ENCODE measurements at places on chromosomes 2 and 18.
A peak's percentile ranks its signal among the peaks of the same experiment; 100 is the strongest.

GRCh38 chr2:19529677-19530076 lies 171.3 kb upstream of the OSR1 start:
- DNase-seq: no peak

GRCh38 chr18:78773303-78773755 lies 206.3 kb upstream of the SALL3 start:
- no peak for DNase-seq

DNA sequence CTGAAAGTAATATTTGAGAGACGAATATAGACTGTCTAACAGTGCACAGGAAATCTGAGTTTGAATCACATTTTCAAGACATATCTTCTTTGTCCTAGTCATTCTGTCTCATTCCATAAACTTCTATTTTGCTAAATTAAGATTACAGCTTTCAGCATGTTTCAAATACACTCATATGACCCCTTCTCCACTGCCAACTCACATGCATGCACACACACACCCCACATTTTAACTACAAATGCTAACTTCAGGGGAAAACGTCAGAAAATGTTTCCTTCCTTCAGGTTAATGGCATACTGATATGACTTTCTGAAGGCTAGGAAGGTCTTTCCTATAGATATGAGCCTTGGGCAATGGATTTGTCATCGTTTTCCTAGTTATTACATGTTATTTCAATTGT lies 373.7 kb downstream of the RBM43 start:
- no peak for DNase-seq

- no peak for DNase-seq
Measured at GRCh38 chr2:100568989-100569388, 6.2 kb downstream of the PDCL3 start.

GRCh38 chr2:43202289-43202688 lies 24.1 kb downstream of the ZFP36L2 start:
- DNase-seq: no peak

GRCh38 chr18:63031375-63031774 lies 288.2 kb downstream of the BCL2 start:
- DNase-seq: no peak

GRCh38 chr2:167212014-167212648 lies 323.9 kb downstream of the XIRP2 start:
- DNase-seq: peak; percentile 1

DNA sequence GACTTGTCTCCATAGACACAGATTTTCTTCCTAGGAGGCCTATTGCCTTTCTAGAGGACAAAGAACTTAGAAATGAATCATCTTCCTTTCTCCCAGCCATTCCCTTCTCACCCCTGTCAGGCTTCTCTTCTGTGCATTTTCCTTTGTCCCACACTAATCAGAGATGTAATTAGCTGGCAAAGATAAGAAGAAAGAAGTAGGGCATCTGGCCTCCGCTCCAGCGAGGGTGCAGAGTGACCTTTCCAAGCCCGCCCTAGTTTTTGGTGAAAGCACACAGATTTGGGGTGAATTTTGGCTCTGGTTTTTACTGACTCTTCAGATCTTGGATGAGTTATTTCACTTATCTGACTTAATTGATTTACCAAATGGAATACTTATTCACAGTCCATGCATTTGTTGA lies 626.5 kb downstream of the ZEB2 start:
- DNase-seq: no peak

DNA sequence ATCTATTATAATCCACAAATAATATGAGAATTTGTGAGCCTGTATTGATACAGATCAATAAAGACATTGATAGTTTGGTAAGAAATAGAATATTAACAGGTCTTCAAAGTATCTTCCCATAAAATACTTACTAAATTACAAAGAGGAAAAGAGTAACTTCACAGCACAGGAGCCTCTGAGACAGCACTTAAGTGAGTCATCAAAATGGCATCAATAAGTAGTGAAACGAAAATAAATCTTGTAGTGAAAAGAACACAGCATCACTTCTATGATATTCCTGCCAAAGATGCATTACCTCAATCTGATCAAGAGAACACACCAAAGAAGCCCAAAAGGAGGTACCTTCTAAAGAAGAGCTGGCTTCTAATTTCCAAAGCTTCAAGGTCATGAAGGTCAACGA lies 116.4 kb downstream of the CBLN2 start:
- DNase-seq: no peak

DNA sequence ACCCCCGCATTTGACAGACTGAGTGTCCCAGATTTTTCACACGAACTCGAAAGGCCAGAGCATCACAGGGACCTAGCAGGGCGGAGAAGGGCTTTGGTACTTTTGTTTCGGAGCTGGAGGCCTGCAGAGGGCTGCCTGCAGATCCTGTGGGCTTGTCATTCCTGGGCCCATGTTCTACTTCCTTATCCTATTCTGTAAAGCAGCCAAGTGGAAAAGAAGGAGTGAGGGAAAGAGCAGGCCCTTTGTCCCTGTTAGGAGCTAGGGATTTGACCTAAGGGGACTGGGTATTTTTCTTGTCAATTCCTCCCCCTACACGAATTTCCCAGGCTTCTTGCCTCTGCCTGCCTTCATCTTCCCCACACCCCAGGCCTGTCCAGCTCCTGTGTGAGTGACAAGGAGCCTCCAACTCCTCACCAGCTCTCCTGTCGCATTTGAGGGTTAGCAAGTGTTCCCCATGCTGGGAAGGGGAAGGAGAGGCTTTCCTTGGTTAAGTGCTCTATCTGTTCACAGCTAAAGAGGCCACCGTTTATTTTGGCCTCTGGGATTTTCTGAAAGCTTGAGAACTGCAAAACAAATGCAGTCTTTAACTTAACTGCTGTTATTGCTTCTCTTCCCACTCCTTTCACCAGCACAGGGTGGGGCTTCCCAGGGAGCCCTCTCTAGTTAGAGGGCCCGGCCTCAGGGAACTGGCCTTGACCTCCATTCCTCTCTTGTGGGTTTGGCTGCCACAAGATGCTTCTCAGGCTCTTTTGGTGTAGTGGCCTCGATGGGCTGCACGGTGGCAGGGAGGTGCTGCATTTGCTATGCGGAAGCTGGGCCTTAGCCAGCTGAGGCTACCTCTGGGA lies 61.2 kb downstream of the SGPP2 start:
- no peak for DNase-seq

DNA sequence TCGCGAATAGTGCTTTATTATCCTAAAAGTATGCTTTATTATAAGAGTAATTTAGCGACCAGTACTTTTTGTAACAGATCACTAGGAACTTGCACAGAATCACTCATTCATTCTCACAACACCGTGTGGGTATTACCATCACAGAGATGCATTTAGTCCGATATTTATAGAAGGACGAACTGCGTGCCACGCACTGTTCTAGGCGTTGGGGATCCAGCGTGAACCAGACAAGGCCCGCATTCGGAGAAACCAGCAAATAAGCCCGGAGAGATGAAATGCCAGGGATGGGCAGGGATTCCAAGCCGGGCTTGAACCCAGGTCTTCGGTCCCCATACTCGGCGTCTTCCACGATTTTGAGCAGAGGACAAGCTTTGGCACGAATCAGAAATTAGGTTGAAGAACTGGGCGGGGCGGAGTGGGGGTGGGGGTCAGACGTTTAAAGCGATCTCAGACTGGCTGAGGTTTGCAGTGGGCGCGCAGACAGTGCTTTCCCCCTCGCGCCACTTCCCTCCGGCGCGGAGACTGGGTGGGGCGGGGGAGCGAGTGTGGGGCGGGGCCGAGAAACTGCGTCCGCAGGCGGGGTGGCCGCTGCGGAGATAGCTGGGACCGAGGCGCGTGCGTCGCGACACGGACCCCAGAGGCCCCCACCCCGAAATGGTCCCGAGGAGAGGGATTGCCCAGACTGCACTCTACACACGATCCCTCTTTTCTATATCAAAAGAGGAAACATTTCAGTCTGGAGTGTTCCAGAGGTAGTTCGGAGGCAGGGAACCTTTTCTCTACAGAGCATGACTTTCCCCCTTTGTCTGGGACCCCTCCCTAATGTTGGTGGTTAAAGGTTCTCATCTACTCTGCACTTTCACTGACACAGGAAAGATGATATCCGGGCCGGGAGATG lies 1.1 kb upstream of the CXCR4 start:
- no peak for DNase-seq

DNA sequence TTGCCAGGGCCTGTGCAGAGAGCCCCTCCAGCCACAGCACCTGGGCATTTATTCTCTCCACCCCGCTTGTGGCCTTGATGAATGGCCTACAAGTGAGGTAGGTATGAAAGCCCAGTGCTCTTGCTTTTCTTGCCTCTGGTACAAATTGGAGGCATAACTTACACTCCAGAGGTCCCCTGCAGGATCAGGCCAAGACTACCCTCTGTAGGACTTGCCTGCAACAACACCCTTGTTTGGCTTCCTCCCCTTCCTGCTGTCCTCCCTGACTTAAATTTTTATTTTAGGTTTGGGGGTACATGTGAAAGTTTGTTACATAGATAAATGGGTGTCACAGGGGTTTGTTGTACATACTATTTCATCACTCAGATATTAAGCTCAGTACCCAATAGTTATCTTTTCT lies 95.7 kb downstream of the CDC42EP3 start:
- DNase-seq: no peak

DNA sequence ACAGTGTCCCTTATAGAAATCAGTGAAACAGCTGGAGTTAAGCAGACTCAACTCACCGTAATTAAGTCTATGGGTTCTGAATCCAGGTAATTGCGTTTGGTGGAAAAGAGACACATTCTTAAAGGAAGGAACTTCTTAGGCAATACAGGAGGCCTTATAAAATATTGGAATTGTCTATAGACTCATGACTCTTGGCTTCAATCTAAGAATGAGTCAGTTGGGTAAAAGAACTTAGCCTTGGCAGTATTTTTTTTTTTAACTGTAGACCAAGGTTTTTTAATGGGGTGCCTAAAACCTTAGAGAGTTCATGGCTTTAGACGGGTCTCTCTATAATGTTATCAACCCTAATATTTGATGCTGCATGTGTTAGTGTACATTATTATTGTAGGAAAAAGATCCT lies 47.6 kb downstream of the CCDC85A start:
- DNase-seq: no peak

DNA sequence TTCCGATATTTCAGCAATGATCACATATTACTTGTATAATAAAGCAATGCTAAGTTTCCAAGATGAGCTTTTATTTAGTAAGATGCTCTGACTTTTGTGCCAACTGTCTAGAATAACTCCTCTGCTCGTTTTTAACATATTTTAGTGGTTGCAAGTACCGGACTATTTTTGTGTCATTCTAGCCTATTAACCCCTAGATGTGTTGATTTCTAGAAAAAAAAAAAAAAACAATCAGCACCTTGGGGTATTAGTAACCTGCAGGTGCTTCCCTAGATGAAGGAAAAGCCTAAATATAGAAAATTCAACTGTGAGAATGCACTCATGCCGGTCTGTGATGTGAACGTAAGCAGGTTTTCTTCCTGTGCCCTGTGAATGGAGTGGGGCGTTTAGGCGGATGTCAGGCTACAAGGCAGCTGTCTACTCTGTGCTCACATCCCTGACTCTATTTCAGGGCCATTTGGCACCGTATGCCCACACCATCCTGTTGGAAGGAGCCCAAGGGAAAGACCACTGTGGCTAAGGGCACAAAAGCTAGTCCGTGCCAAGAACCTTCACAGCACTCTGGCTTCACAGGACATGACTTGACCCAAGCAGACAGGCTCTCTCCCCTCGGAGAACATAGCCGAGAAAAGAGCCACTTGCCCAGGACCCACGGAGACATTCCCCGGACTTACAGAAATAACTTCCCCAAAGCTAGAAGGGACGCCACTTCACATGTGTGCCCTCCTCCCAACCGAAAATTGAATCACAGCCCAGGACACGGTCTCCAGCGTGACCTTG lies 60.9 kb upstream of the AGAP1 start:
- no peak for DNase-seq

GRCh38 chr18:79875531-79875919 lies 75.9 kb downstream of the SLC66A2 start:
- no peak for DNase-seq

DNA sequence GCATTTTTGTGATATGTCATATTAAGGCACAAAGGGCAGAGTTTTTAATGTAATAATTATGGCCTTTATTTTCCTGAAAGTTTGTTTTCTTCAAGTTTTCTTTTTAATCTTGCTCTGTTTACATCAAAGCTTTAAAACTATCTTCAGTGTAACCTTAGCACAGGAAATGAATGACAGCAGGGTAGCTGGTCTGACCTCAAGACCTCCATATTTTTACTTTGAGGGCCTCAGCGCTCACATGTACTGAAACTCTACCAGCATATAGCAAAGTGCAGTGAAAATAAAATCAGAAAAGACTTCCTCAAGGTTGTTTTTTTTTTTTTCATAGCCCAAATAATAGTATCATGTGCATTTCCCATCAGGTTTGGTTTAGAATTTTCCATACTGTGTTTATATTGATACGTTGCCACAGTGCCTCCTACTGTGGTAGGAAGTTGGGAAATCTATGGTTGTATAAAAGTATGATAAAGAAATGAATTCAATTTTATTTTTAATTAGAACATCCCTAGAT lies 163.4 kb downstream of the UBE2E3 start:
- DNase-seq: no peak

DNA sequence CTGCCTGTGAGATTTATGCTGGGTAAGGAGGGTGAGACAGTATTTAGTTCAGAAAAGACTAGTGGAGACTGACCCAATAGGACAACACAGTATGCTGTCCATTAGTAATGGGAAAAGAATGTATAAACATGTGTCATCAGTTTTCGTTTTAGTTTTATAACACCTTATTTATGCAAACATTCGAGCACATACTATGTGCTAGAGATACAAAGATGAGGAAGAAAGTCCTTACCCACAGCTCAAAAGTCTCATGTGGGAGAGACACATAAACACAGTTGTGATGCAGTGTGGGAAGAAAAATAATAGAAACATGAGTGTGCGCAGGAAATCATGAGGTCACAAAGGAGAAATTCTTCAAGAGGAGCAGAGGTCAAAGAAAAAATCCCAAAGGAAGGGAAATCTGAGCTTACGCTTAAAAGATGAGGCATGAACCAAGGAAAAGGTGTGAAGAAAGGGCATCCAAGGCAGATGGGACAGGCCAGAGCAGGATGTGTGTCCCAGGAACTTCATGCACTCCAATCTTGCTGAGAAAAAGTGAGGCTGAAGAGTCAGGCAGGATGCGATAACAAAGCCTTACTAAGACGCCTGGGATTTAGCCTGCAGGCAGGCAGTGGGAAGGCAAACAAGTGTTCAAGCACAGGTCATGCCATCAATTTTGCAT lies 8.1 kb downstream of the METTL21A start:
- no peak for DNase-seq

DNA sequence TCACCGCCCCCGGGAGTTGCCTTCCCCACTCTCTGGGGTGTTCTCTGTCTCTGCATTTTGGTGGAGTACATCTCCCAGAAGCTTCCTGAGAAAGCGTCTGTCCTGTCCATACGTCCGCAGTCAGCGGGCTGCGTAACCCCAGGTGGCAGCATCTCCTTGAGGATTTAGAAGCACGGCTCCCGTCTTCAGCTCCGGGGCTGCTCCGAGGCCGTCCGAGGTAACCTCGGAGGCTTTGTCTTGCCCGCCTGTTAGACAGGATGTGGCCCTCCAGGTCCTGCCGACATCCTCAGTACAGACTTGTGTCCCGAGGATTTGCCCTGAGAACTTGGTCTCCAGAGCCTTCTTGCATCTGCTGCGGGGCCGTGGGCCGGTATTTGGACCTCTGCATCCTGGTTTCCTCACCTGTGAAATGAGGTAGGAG lies 58.4 kb downstream of the CTDP1 start:
- no peak for DNase-seq

GRCh38 chr2:197042739-197043196 lies 116.3 kb upstream of the PGAP1 start:
- no peak for DNase-seq

- DNase-seq: no peak
Measured at GRCh38 chr2:177668617-177669016, 276.0 kb downstream of the AGPS start.
